ENCODE measurements at places on chromosomes 3 and 15. TPM values are rescaled to one million over a fixed set of nuclear protein-coding genes. Genes with fewer than 3 reads are reported as not detected.

The TRIM69 gene
- 12.4 TPM for total RNA-seq

The FBLN2 gene
- 18.0 TPM for total RNA-seq

The SAMD7 gene
- not detected for total RNA-seq

The SCN11A gene
- total RNA-seq: under 0.01 TPM

The FBXL2 gene
- 29.0 TPM for total RNA-seq

The NEK10 gene
- total RNA-seq: 7.0 TPM

The TICRR gene
- 3.2 TPM for total RNA-seq

The PAQR9 gene
- not detected for total RNA-seq

The CYP1A2 gene
- total RNA-seq: not detected

The TLE3 gene
- 26.6 TPM for total RNA-seq

The LAMB2 gene
- total RNA-seq: 640 TPM

The ROPN1 gene
- not detected for total RNA-seq

The DPPA4 gene
- total RNA-seq: not detected

The GABRR3 gene
- total RNA-seq: not detected

The GUCA1C gene
- not detected for total RNA-seq

The FSIP1 gene
- 1.3 TPM for total RNA-seq

The ZBTB20 gene
- 17.4 TPM for total RNA-seq

Data from uterine smooth muscle cell (primary cell).